ENCODE measurements at places on chromosomes 4 and X.

DNA sequence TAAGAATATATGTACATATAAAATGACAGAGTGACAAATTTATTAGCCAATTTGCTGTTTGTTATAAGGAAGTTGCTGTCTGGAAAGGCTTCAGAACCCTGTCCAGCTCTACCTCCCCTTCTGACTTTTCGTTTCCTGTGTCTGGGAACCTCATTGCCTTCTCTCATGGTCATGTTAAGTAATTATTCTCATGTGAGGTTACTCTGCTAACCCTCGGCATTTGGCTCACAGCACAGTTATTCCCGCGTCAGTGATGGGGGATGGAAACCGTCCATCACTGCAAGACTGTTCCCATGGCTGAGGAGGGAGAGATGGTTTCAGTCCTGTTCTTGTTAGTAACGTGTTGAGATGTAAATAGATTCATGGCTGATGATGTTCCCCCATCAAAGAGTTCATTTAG is 11.9 kb downstream of the EDNRA start:
- DNase-seq = peak; percentile 31

DNA sequence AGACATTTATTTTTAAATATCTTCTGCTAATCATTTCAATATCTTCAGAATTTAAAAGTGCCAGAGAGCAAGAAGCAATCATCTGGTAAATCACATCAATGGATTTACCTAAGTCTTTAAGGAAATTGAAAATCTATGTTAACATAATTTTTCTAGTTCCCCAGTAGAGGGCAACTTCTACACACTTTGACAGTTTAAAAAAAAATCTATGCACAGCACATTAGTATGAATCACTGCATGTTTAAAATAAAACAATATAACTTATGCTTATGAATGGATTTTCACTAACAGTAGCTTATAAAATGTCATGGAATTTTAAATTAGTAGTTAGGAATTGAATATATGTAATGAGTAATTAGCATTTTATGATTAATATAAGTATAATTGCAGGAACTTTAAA is 126.5 kb downstream of the REELD1 start:
- peak; percentile 24 for DNase-seq

DNA sequence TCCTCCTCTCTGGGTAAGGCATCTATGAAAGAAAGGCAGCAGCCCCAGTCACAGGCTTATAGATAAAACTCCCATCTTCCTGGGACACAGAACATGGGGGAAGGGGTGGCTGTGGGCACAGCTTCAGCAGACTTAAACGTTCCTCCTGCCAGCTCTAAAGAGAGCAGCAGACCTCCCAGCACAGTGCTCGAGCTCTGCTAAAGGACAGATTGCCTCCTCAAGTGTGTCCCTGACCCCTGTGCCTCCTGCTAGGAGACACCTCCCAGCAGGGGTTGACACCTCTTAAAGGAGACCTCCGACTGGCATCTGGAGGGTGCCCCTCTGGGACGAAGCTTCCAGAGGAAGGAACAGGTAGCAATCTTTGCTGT is 89.9 kb downstream of the EFHC2 start:
- DNase-seq = no peak

GRCh38 chrX:56788717-56789122 is 59.7 kb downstream of the NBDY start:
- no peak for DNase-seq

- DNase-seq = peak; percentile 38
Measured at GRCh38 chr4:47469951-47470350, 6.4 kb upstream of the COMMD8 start.

DNA sequence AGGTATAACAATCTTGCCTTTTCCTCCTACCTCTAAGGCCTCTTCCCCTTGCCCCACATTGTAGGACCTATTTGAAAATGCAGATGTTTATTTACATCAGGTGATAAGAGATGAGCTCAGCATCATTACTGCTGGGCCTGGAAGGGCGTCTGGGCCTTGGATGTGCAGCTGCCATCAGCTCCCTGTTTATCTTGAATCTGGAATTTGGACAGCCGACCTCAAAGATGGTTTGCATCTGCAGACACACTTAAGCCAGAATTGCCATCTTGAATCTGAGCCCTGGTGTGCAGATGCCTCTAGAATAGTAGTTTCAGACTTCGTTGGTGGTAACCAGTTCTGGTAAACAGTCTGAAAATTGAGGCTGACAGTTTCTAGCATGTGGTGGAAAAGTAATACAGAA is 59.0 kb downstream of the FAM193A start:
- no peak for DNase-seq

- DNase-seq = peak; percentile 73
Measured at GRCh38 chr4:52853351-52853750, 8.8 kb upstream of the RASL11B start.

DNA sequence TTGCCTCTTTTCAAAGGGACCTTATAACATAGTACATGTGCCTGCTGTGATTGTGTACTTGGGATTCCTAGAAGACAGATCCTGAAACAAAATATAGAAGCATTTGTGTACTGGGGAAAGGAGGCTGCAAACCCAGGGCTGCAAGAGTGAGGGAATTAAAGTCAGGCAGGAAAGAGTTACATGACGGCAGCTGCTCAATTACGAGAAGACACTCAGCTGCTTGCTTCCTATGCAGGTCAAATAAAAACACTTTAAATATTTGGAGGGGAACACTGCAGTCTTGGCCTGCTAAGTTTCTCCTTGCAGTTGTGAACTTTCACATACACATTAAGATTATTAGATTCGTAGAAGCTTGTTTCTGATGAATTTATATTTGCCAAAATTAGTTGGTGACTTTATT is 191.9 kb upstream of the CXCL13 start:
- no peak for DNase-seq

DNA sequence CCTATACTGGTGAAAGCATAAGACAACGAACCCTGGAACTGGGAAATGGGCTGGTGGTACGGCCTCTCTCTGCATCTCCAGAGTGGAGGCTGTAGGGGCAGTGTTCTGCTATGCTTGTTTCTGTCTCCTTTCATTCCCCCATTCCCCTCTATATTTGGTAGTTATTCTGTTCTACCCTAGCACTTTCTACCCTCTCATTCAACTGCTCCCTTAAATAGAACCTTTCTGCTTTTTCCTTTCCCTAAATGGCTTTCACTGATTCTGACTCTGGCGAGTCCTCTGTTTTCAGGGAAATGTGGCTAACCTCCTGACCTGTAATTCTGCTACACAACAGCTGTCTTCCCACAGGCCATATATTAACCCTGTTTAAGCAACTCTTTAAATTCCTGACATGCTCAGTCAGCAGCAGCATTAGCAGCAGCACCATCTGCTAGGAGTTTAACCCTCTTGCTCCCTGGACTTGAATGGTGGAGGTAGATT is 94.2 kb downstream of the CXCL13 start:
- DNase-seq = peak; percentile 76

- DNase-seq = no peak
Measured at GRCh38 chr4:107068116-107068515, 32.0 kb upstream of the DKK2 start.

- DNase-seq = no peak
Measured at GRCh38 chr4:87370068-87370467, 20.9 kb downstream of the HSD17B11 start.

- peak; percentile 57 for DNase-seq
Measured at GRCh38 chr4:84920617-84921016, 45.9 kb downstream of the WDFY3 start.

DNA sequence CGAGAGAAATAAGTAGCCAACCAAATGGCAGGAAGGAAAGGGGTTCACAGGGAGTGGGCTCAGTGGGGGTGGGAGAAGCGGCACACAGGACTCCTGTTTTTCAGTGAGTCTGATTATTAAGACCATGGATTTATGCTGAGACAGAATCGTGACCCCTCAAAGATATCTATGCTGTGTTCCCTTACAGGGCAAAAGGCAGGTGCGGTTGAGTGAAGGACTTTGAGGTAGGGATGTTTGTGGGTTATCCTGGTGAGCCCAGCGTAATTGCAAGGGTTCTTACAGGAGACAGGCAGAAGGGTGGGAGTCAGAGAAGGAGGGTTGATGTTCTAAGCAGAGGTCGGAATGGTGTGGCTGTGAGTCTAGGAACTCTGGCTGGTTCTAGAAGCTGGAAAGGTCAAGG is 73.0 kb downstream of the EVC start:
- DNase-seq = no peak

GRCh38 chr4:2817701-2818350 is 24.9 kb downstream of the SH3BP2 start:
- DNase-seq = peak; percentile 59

- DNase-seq = peak; percentile 68
Measured at GRCh38 chrX:110847334-110847733, 51.7 kb upstream of the CHRDL1 start.

DNA sequence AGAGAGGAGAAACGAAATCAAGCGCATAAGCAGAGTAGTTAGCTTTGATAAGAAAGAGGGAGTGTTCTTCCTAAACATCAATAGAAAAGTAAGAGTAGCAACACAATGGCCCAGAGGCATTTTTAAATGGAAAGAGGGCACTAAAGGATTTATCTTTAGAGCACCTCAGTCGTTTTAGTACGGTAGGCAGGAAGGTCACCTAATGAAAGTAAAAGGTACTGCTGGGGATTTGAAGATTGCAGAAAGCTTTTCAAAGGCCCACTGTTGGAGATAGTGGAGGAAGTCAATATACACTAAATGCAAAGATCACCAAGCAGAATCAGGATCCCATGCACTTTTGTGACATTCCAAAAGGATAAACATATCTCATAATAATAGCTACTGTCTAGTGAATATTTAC is 667.7 kb upstream of the GRID2 start:
- DNase-seq = no peak

DNA sequence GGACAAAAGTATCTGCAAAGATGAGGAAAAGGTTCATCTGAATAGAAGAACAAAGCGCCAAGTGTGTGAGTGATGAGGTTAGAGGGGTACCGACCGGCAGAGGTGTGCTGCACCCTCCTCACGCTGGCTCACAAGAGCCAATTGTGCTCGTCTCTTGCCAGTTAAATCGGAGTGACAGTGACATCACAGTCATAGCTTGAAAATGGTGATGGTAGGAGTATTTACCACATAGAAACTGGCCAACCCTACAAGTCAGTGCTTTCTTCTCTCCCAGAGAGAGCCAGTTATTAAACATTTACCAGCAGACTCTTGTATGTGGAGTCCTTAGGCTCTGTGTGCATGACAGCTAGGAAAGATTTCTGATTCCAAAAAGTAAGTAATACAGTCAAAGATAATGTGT is 32.4 kb downstream of the CLDN22 start:
- no peak for DNase-seq

- no peak for DNase-seq
Measured at GRCh38 chrX:67961516-67961915, 417.7 kb downstream of the AR start.

DNA sequence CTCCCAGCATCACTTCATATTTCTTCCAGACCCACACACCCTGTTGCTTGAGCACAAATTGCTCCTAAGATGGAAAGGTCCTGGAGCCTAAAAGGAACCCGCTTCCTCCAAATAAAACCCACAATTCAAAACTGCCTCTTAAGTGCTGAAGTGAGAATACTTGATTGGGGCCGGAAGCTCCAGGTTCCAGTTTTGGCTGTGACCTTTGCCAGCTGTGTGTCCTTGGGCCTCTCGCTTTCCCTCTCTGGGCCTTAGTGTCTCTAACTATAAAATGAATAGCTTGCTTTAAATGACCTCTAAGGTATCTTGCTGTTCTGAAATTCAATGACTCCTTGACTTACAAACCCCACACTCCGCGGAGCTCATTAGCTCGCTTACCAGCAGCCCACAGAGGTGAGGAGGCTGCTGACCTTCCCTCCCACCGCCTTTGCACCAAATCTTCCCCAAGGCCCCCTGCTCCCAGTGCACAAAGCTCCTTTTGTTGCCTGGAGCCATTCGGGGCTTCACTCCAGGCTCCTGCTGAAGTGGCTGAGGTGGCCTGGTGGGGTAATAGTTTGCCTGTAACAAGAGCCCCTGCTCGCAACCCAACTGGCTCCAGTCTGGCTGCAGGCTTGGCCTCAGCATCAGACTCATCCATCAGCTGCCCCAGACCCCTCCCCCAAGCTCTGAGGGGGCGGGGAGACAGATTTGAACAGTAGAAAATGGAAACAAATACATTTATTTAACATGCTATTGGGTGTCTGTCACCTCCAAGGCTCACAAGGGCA is 21.8 kb downstream of the STARD8 start:
- no peak for DNase-seq

DNA sequence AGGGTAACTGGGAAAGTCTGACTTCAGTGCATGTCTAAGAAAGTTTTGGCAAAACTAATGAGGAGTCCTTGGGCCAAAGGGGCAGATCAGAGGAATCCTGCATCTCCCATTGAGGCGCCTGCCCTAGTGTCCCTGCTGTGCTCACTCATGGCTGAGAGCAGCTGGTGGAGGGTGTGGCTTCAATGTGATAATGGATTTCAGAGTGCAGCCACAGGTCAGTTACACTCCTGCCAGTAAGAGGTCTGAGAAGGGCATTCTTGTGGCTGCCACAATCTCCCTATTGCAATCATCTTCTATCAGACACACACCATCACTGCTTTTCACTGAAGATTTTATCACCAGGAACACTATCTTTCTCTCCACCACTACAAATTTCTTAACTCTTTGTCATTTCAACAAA is 457.1 kb downstream of the MID1IP1 start:
- DNase-seq = no peak

GRCh38 chr4:106615961-106616360 is 247.4 kb upstream of the GIMD1 start:
- peak; percentile 40 for DNase-seq

GRCh38 chr4:83617371-83618035 is 81.6 kb downstream of the GPAT3 start:
- DNase-seq = no peak

DNA sequence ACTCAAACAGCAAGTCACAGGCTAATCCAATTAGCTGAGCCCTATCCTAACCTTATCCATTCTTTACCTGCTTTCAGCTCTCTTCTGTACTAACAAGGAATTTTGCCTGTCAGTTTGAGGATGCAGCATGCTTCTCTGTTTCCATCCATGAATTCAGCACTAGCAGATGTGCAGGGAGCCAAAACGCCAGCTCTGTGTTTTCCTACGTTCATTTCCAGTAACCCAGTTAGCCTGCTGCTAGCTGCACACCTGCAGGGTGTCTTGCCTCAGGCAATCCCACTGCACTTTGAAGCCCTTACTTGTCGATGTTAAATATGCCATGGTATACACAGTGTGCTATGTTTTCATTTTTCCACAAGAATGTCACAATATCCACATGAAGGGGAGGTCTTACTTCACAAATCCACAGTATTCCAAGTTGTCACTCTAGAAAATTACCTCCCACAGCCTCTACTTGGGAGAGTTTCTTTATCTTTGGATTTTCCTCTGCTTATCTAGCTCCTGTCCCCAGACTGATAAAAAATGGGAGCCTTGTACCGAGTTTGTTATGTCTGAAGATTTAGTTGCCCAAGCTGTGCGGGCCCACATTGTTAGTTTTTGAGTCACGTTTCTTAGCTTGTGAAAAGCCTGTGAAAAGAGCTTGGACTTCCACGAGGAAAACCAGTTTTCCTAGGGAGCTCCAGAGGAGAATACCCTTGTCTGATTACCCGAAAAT is 127.6 kb upstream of the HHIP start:
- DNase-seq = no peak
